NCI-H446 (cell line): ENCODE measurements at places on chromosomes 16 and 17.
A peak's percentile ranks its signal among the peaks of the same experiment; 100 is the strongest.

GRCh38 chr17:82534401-82534812 lies 14.9 kb downstream of the FOXK2 start:
- no peak for DNase-seq

DNA sequence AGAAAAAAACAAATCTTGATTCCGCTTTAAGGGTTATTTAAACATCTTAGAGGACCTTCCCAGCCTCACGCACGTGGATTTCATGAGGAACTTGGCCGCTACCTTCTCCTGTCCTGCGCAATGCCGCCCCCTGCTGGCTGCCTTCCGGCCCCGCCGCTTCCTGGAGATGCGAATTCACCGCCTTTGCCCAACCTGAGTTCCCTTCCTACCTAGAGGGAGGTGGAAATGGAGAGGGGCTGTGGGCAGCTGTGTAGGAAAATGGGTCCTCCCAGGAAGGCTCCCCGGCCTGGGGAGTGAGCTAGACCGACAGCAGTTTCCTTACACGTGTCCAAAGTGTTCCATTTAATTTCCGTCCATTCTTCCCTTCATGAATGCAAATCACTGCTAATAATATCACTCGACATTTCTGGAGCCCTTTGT lies 1.0 kb upstream of the ABCC12 start:
- DNase-seq, result no peak

DNA sequence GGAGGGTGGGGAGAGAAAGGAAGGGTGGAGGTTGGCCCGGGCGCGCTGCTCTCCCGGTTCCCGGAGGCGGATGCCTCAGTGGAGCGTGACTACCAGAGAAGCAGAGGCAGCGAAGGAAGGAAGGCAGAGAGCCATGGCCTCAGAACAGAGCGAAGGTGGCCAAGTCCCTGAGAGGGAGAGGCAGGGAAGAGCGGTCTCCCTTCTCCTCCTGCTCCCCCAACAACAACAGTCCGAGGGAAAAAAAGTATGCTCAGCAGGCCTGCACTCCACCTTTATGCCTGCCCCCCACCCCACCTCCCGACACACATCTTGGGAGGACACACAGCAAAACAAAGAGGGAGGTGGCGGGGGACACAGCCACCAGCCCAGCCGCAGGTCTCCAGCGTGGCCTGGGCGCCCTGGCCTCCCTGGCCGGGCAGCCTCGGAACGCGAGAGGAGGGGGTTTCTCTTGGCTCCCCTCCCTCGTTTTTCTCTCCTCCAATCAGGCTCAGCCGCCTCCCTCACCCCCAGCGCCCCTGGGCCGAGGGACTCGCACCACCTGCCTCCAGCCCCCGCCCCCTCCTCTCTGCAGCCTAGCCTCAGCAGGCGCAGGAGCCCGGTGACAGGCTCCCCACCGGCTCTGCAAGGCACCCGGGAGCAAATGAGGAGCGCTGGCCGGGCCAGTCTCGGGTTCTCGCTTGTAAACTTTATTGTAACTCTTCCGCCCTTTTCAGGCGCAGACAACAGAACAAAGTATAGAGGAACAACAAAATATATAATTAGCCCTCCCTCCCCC lies 1.1 kb upstream of the HOXB7 start:
- DNase-seq, result no peak

DNA sequence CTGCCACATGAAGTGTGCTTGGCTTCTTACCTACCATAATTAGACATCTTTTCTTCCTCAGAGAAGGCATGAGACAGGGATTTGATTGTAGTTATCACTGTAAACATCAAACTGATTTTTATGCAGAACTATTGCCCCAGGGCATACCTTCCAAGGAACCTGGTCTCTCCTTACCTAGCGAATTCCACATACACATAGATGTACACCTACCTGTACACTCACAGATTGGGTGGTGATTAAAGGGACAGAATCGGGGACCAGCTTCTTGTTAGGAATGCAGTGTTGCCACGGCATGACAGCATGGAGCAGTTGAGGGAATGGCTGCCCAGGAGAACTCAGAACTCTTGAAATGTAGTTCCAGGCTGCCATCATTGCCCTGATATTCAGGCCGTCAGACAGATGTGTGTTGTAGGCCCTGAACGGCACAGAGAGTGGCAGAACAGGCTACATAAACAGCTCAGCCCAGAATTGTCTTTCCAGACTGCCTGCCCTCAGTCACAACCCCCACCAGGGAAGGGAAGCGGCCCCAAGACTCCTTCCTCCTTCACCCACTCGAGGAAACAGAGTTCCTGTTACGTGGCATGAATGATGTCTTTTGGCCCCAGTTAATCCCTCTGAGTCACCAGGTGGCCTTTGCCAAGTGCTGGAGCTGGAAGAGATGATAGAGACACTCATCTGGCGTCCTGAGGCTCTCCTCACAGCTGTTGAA lies 17.8 kb upstream of the NAGLU start:
- peak; percentile 69 for DNase-seq

DNA sequence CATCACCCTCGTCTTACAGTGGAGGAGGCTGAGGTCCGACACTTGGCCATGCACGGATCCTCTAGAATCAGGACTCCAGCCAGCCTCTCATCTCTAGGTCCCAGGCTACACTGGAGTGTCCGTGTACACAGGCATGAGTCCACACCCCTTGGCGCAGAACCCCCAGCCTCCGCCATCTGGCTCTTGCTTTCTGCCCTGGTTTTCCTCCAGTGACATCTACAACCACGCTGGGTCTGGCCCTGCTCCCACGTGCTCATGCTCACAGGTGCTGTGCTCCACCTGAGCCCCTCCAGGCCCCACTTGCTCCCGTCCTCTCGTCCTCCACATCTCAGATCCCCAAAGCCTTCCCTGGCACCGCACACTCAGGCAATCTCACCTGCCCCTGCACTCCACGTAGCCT lies 260.8 kb downstream of the ENGASE start:
- DNase-seq, result no peak

- peak; percentile 57 for DNase-seq
Measured at GRCh38 chr17:27602721-27603420, 28.1 kb upstream of the LGALS9 start.

GRCh38 chr16:54194334-54194743 lies 92.2 kb downstream of the IRX3 start:
- no peak for DNase-seq

DNA sequence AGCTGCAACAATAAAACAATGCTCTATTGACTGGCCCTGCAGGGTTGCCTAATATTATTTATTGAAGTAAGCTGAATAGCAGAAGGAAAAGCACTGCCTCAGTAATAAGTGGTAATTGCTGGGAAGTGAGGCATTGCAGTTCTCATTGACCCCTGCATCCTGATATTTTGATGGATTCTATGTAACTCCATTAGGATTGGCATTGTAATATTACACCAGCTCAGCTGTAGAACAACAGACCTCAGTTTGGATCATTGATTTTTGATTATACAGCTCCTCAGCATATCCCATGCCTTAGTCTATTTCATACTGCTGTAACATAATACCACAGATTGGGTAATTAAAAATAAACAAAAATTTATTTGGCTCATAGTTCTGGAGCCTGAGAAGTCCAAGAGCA lies 650.6 kb upstream of the SALL1 start:
- no peak for DNase-seq

DNA sequence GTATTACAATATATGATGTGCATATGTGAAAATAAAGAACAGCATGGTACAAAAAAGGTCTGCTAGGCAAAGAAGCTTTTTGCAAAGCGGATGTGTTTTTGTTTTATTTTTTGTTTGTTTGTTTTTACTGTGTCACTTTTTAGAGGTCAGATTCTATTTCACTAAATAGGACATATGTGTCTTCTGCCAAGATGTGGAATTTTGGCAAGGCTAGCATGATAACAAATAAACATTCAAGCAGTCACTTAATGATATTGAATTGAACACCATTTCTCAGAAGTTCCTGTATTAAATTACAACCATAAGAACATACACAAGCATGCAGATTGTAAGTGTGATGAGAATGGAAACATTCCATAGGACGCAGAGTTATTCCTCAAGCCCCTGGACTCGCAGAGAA lies 492.7 kb downstream of the WWOX start:
- DNase-seq, result no peak

GRCh38 chr17:10229181-10229580 lies 30.8 kb upstream of the GAS7 start:
- DNase-seq, result no peak

GRCh38 chr16:19722269-19722952 lies 4.3 kb downstream of the IQCK start:
- no peak for DNase-seq

DNA sequence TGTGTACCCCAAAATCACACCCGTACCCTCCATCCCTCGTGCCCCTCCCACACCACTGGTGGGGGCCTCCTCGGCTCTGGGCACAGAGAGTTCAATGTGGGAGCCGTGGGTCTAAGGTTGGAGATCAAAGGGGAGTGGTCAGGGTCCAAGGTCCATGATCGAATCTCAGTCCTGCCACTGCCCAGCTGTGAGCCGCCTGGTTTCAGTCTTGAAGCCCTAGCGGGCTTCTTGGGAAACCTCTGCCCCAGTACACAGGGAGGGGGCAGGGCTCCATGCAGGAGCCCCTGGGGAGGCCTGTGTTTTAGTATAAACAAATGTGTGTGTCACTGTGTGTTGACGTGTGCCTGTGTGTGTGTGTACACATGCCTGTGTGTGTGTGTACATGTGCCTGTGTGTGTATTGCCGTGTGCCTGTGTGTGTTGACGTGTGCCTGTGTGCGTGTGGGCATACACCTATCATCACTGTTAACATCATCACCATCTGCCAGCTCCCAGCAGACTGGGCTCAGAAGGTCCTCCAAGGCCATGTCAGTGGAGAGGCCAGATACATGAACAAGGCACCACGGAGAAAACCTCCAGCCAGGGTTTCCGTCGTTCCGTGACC lies 26.5 kb upstream of the ZNF469 start:
- no peak for DNase-seq

- no peak for DNase-seq
Measured at GRCh38 chr16:27795992-27796614, 246.2 kb downstream of the KATNIP start.

GRCh38 chr17:27944546-27945332 lies 51.6 kb upstream of the LYRM9 start:
- no peak for DNase-seq

GRCh38 chr16:1414532-1415260 lies at the start of gene UNKL:
TSS of gene UNKL (minus strand) at chr16:1414704. CDS start at chr16:1414691, 13 bp downstream.
- DNase-seq, result peak; percentile 62

DNA sequence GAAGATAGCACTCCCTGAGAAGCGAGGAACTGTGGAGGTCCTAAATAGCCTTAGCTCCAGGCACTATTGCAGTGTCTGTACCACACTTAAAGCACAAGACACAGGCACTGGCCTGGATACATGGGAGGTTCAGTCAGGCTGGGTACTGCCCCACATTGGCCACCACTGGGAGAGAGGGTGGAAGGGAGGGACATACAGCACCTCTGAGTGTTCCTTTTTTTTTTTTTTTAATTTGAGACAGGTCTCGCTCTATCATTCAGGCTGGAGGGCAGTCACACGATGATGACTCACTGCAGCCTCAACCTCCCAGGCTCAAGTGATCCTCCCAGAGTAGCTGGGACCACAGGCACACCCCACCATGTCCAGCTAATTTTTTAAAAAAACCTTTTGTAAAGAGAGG lies 1.4 kb downstream of the GSG1L2 start:
- no peak for DNase-seq

DNA sequence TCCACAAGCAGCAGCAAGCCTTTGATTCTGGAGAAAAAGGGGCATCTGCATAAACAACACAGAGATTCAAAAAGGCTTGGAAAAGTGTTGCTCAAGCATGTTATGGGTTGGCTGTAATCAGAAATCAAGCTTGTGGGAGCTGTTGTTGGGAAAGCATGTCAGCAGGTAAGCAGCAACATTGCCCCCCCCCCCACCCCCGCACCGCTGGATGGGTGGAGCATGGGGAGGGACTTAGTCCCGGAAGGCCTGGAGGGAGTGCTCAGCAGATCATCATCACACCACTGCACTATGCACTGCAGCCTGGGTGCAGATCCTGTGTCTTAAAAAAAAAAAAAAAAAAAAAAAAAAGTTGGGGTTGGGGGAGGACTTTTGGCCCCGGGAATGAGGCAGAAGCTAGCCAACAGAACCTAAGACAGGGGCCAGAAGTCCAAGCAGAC lies 16.8 kb upstream of the AKAP1 start:
- no peak for DNase-seq

- no peak for DNase-seq
Measured at GRCh38 chr16:85963753-85964285, 64.9 kb downstream of the IRF8 start.

DNA sequence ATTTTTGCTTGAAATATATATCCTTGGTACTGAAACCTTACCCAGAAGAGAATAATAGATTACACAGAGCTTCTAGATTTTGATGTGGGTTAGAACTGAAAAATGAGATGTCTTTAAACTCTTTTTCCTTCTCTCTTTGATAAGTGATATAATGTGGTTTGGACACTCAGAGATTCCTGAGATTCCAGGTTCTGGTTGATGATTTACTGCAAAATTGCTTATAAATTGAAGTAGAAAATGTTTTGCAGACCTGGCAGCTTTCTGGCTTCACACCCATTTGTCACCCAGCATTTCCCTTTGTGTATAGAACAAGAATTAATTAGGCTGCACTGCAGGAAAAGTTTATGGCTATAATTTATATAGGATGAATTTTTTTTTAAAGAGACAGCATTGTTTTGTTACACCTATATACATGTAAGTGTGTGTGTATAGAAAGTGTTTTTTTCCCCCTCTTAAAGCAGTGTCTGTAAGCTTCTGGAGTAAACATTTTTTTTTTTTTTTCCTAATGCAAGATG lies 23.5 kb downstream of the AATF start:
- no peak for DNase-seq

DNA sequence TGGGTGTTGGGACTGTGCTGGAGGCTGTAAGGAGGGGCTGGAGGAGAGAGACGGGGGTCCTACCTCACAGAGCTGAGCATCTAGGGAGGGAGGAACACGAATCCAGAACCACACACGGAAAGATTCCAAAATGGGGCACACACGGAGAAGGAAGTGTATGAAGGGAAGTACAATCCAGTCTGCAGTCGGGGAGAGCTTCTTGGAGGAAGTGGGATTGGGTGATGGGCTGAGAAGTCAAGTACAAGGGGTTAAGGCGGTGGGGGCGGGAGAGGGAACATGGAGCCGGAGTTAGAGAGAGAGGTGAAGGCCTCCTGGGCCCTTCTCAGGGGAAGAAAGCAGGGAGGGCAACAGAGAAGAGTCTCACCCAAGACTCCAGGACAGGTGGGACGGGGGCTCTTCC lies 107.5 kb upstream of the CREBBP start:
- DNase-seq, result no peak
